ENCODE measurements at places on chromosomes 1 and 21.

- peak; percentile 10 for DNase-seq
Measured at GRCh38 chr1:25246600-25247023, 642 bp downstream of the RSRP1 start.

GRCh38 chr1:44076066-44076465, 42.6 kb upstream of the KLF17 start:
- DNase-seq, result no peak

DNA sequence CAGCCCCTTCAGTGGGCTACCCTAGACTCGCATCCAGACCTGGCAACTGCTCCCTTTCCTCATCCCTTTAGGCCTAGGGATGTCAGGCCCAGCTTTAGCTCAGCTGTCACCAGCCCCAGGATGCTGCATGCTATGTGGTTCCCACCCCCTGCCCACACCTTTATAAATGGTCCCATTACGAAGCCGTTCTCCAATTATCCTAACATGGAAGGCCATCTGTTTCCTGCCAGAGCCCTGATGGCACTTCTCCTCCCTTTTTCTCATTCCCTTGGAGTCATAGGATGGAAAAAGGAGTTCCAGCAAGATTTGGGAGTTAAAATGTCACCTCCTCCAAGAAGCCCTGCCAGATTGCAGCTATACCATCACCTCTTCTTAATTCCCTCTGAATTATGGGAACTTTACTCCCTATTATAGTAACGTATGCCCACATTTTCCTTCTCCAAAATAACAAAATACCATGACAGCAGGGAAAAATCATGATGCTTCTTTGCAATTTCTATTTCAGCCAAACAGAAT, 205.0 kb upstream of the GRIK3 start:
- DNase-seq, result no peak

DNA sequence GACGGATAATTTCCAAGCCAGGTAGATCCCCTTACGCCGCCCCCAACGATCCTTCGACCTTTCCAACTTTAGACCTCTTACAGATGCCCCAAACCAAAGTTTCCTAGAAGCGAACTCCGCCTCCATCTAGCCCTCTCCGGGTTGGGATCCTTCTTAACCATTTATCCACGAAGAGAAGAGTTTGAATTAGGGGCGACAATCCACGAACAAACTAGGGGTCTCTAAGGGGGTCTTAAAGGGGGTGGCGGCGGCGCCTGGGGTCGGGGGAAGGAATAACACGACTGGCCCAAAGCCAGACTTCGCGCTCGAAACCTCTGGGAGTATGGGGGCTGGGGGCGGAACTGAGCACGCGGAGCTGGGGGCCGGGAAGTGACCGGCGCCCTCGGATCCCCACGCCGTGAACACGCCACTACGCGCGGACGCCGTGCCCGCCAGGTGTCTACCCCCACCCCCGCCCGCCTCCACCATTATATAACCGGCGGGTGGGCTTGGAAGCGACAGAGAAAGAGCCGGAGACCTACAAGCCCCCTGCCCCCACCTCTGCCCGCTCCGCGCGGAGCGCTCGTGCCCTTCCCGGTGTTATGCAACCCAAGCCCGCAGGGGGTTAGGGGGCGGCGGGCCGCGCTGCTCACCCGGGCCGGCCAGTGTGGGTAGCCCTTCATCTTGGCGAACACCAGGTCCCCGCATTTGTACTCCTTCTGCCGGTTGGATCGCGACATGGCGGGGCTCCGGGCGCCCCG, 594 bp downstream of the HDGF start:
- DNase-seq, result no peak

DNA sequence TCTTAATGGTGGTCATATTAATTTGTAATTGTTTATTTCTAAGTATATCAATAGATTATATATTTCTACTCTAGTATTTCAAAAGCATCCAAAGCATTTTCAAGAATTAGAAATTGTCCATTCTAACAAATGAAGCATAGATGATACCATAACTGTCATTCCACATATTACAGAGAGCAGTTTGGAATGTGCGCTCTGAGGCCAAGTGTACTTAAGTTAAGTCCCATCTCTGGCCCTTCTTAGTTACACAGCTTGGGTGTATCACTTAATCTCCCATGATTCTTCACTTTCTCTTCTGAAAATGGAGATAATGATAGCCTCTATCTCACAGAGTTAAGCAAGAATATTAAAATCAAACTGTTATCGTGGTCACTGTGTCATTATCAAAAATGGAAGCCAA, 281.1 kb downstream of the MRPL39 start:
- DNase-seq, result no peak

- DNase-seq, result peak; percentile 40
Measured at GRCh38 chr1:231040019-231040799, at the start of gene FAM89A. TSS of gene FAM89A (minus strand) at chr1:231040254. CDS start at chr1:231040211, 43 bp downstream.

DNA sequence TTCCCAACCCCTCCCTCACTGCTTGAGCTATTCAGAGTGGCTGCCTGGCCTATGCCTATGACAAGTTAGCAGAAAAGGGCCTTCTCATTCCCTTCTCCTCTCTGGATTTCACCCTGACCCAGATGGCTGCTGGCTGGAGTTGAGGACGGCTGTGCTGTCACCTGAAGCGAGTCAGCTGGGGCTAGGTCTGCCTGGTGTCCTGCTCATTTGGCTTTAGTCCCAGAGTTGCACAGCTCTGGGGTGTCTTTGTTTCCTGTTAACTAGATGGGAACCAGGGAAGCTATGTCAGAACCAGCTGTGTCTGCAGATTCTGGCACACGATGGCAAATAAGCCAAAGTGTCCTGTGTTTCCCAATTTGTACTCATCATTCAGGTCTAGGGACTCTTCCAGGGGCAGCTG, 52.9 kb downstream of the CNIH3 start:
- no peak for DNase-seq

DNA sequence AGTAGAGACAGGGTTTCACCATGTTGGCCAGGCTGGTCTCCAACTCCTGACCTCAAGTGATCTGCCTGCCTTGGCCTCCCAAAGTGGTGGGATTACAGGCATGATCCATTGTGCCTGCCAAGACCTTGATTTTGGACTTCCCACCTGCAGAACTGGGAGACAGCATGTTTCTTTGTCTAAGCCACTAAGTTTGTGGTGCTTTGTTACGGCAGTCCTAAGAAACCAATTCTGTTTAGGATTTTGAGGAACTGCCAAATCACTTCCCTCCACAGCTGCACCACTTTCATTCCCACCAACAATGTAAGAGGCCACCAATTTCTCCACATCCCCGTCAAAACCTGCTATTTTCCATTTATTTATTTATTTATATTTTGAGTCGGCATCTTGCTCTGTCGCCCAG, 46.1 kb downstream of the CHAF1B start:
- DNase-seq, result no peak

- DNase-seq, result no peak
Measured at GRCh38 chr21:42252778-42253340, 33.9 kb downstream of the ABCG1 start.

GRCh38 chr1:107739201-107739600, 225.8 kb downstream of the VAV3 start:
- no peak for DNase-seq

DNA sequence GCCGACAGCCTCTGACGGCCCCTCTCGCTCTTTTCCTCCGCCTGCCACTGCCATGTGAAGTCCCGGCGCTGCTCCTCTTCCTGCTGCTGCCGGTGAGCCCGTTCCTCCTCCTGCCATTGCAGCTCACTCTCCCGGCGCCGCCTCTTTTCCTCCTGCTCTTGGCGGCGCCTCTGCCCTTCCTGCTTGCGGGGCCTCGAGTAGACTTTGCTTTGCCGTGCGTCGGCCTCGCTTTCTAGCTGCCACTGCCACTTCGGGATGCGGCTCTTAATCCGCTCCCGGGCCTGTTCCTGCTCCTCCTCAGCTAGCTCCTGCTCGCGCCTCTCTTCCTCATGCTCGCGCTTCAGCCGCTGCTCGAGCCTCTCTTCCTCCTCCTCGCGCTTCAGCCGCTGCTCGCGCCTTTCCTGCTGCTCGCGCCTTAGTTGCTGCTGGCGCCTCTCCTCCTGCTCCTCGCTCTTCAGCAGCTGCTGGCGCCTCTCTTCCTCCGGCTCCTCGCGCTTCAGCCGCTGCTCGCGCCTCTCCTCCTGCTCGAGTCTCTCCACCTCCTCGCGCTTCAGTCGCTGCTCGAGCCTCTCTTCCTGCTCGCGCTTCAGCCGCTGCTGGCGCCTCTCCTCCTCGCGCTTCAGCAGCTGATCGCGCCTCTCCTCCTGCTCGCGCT, 4.3 kb downstream of the TCHH start:
- no peak for DNase-seq

- no peak for DNase-seq
Measured at GRCh38 chr1:155982106-155982505, 3.8 kb upstream of the ARHGEF2 start.

GRCh38 chr1:233081735-233082134, 131.3 kb downstream of the NTPCR start:
- DNase-seq, result no peak

DNA sequence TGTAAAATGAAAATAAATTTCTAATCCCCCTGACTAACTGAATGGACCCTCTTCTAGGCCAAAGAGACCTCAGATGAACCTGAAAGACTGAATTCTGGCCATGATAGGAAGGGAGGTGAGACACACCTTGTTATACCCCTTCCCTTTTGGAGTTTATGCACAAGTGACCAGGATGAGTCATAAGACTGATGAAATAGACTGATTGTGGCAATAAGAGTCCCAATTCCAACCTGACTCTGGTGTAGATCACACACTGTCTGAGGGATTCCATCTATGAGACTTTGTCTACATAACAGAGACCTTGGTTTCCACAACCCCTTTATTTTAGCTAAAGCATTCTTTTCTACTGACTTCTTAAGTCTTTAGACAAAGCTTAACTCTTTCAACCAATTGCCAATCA, 13.5 kb upstream of the OR2G2 start:
- DNase-seq, result no peak

GRCh38 chr1:221448585-221449175, 293.2 kb downstream of the DUSP10 start:
- DNase-seq, result no peak

GRCh38 chr1:18217398-18218043, 109.9 kb downstream of the IGSF21 start:
- DNase-seq, result no peak

DNA sequence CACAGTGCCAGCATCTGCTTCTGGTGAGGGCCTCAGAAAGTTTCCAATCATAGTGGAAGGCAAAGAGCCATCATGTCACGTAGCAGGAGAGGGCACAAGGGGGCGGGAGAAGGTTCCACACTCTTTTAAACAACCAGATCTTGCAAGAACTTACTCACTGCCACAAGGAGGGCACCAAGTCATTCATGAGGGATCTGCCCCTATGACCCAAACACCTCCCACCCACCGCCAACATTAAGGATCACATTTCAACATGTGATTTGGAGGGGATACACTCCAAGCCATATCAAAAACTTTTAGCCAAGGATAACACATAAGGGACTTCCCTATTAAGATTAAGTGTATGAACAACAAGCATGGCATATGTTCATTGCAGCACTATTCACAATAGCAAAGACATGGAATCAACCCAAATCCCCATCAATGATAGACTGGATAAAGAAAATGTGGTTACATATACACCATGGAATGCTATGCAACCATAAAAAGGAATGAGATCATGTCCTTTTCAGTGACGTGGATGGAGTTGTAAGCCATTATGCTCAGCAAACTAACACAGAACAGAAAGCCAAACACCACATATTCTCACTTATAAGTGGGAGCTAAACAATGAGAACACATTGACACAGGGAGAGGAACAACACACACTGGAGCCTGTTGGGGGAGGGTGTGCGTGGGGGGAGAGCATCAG, 19.9 kb upstream of the SLC35F3 start:
- DNase-seq, result no peak

DNA sequence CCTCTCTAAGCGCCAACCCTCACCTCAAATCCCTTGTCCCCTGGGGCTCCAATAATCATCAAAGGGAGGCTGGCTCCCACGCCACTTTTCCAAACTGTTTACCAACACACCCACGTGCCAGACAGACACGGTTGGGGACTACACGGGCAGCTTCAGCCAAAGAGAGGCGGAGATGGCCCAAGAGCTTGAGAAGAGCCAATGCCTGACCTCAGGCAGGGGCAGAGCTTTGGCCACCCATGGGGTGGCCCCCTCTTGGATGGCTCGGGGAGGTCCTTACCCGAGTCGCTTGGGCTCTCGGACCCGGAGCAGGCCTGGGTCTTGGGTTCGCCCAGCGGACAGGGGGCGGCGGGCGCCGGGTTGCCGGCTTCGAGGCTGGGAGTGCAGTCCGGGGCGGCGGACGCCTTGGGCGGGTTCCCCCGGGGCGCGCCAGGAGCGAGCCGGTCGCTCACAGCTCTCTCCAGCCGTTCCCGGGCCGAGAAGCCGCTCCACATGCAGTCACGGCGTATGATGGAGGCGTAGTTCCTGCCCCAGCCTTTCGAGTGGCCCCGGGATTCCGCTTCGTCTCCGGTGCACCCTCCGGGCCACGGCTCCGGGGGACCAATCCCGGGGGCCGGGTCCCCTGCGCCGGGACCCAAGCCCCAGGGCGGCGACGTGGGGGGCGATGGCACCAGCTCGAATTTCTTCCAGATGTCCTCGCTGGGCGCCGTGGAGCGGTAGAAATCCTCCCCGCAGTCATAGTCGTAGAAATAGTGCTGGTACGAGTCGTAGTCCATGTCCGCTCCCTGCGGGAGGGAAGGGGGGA, 854 bp downstream of the MYCL start:
- no peak for DNase-seq

DNA sequence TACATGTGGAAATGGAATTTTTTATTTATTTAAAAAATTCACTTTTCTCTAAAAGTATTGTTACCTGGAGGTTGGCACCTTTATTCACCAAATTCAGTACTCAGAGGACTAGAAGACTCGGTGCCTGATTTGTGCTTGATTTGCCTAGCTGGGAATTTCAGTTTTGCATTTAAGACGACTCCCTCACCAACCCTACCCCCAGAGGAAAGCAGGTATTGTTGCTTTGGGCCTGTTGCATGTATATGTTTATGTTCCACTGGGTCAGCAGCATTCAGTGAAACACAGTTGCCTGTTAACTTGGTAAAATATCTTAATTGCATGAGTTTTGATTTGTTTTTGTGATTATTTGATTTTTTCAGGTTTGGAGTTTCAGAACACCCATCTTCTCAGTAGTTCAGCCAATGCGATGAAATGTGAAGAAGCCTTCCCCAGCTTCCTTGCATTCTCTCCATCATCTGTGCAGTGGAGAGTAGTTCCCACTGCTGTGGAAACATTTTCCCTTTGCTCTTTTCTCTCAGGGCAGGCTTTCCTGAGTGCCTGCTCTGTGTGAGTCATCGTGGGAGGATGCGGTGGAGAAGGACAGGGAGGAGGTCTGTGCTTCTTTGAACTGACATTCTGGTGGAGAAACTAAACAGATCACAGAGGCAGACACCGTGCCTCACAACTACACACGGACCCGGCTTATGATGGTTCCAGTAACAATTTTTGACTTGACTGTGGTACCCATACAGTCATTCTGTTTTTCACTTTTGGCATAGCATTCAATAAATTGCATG, 6.4 kb downstream of the ADARB1 start:
- DNase-seq, result no peak

DNA sequence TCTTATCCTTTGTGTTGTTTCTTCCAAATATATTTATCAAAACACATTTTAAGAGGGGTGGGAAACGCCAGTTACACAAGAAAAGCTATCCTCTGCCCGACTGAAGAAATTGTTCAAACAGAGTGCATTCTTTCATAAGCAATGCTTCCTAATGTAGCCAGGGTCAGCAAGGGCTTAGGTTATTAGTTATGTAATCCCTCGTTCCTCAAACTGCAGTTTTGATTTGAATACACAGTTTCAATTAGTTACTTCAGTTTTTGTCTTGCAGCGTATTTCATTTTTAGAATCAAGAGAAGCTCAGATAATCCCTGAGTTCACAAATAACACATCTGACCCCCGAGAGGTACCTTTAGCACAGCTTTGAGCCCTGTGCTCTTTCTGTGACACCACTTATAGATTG, 141.7 kb upstream of the NRIP1 start:
- DNase-seq, result no peak

GRCh38 chr1:117631359-117632160, 25.7 kb downstream of the TENT5C start:
- no peak for DNase-seq

- DNase-seq, result no peak
Measured at GRCh38 chr1:244010703-244011123, 40.4 kb upstream of the ZBTB18 start.
